ENCODE measurements at places on chromosomes 5 and 9.

GRCh38 chr5:136133922-136134379, 1.3 kb downstream of the SMAD5 start:
- peak; percentile 14 for DNase-seq

DNA sequence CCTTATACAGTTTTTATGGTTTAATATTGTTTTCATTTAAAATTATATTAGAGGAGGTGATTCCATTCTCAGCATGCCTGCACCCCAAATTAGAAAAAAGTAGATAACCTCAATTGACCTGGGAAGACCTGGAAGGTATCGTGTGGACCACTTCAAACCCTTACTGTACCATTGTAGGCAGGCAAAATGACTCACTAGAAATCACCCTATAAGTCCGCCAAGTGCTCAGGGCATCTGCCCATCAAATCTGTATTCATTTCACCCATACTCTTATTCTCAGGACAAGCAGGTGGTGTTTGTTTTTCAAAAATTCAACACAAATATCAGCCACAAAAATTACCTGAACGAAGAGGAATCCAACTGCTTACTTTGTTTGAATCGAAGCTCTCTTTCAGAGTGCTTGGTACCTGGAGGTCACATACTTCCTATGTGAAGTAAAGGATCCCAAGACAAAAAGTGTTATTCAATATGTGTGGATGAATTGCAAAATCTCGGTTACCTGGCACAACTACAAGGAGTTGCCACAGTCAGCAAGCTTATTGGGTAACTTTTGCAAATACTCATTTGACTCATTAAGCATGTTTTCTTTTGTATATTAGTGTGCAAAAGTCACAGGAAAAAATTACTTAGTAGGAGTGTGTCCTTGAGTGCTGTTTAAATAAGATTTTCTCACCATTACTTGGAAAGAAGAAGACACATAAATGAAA, 216.2 kb downstream of the ENC1 start:
- DNase-seq = no peak

DNA sequence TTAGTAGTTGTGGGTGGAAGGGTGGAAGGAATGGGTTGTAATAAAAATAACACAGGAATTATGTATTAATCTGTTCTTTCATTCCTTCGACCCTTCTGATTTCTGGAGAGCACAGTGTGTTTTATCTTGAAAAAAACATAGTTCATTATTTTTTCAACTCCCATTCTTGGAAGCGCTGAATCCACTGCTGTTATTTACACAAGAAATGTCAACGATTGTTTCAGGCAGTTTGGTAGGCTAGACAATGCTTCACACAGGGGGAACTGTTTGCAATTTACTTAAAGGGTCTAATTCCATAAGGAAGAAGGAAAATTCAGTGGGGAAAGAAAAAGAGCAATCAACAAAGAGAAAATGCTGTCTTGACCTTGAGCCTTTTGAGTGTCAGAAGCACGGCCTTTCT, 142.9 kb downstream of the TLE1 start:
- no peak for DNase-seq

DNA sequence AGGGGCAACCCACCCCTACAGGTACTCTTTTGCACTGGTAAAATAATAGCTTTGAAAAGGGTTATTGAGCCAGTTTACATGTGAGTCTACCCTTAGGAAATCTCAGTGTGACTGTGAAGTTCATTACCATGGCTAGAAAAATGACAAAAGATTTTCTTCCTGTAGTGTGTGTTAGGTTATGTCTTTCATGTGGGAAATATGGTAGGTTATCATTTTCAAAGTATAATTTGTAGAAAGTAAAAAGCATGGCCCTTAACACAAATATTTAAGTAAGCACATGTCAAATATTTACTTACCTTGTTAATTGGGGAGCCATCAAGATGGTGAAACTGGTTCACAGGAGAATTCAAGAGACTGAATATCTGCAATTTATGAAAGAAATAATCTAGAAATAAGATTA, 37.3 kb upstream of the PLPP1 start:
- DNase-seq = no peak
